ENCODE measurements at places on chromosomes 6 and 20.

DNA sequence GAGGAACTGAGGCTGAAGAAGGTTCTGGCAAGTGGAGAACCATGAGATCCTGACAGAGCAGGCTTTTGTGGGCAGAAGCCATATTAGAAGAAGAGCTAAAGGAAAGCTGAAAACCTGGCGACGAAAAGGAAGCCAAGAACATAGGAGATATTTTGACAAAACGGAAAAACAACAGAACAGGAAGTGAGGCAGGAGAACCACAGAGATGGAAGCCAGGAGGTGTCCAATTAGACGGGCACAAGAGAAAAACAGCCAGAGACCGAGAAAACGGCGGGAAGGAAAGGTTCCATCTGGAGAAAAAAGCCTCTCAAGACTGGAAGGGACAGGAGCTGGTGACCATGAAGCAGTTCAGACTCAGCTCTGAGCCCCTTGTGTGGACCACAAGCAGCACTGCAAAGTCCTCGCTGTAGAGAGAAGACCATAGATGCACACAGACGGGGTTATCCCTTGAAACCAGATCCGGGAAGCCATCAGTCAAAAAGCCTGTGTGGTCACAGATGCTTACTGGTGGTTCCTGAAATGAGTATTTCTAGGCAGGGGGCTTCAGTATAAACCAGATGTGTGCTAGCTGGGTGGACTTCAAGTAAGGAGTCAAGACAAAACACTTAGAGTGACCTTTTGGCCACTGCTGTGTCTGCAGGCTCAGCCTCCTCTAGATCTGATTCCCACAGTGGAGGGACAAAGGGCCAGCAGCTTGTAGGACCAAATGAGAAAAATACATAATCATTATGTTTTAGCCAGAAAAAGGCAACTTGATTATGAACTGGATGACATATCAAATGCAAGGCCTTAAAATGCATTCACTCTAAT, 30.7 kb downstream of the SSR1 start:
- DNase-seq = no peak

GRCh38 chr20:61608275-61609085, 356.4 kb downstream of the CDH4 start:
- no peak for DNase-seq

DNA sequence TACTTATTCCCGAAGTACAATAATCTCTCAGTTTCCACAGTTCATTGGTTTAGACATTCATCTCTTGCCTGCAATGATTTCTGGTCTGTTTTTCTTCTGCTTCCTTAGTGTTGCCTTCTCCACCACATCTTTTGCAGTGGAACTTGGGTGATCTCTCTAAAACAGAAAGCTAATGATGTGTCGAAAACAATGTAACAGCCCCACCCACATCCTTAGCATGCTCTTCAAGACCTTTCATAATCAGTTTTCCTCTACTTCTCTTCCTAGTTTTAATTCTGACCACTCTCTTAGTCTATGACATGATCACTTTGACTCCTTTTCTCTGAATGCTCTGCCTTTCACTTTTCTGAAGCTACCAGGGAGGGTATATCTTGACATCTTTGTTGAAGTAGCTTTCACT, 1007.9 kb upstream of the CITED2 start:
- DNase-seq = no peak

DNA sequence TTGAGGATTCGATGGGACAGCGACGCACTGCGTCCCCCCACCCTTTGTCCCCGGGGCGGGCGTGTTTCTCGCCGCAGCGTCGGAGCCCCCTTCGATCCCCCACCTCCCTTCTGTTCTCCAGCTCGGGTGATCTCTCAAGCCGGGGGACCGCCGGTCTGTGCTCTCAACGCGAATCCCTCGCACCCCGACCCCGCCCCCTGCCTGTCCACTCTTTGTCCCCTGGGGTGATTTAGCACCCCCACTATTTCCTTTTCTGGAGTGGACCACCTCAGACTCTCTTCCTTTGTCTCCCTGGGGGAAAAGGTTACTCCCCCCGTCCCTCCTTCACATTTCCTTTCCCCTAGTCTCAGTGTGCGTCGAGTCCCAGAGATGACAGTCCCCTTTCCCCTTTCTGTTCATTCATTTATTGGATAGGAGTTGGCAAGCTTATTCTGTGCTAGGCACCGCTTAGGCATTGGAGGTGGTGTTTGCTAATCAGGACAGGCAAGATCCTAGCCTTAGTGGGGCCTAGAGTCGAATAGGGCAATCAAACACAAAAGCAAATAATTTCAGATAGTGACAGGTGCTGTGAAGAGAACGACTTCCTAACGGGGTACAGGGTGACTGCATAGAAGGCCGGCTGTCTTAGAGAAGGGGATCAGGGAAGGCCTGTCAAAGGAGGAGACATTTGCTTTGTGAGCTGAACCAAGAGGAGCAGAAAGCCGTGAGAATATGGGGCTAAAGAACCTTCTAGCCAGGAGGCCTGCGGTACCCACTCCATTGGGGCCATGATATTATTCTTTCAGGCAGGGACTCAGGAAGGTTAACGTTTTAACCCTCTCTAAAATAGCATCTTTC, 741 bp downstream of the PTPN1 start:
- DNase-seq = no peak

GRCh38 chr20:20084296-20084752, 32.0 kb downstream of the CFAP61 start:
- DNase-seq = no peak

GRCh38 chr6:151389618-151390275, 1.6 kb downstream of the ZBTB2 start:
- DNase-seq = peak; percentile 79

DNA sequence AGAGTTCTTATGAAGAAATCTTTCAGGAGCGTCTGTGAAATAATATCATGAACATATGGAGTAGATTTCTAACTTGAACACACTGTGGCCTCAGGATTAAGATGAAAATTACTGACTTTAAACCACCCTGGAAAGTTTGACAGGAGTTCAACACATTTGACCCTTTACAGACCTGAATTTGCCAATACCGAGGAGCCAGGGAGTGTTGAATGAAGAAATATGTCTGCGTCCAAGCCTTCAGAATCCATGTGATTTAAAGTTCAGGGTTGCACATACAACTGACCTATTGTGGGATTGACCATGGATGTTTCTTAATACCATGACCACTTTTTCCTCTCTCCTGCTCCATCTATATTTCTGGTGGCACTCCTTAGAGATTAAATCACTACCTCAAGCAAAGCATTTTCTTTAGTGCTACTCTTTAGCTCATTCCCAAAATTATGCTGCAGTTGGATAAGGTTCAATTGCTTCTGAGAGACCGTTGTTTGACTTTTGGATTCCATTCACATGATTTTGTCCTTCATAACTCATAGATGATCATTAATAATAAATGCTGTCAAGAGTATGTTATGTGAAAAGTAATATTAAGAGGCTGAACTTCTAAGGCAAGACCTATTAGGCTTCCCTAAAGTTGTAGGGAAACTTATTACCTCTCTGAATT, 57.4 kb downstream of the PRL start:
- DNase-seq = no peak

DNA sequence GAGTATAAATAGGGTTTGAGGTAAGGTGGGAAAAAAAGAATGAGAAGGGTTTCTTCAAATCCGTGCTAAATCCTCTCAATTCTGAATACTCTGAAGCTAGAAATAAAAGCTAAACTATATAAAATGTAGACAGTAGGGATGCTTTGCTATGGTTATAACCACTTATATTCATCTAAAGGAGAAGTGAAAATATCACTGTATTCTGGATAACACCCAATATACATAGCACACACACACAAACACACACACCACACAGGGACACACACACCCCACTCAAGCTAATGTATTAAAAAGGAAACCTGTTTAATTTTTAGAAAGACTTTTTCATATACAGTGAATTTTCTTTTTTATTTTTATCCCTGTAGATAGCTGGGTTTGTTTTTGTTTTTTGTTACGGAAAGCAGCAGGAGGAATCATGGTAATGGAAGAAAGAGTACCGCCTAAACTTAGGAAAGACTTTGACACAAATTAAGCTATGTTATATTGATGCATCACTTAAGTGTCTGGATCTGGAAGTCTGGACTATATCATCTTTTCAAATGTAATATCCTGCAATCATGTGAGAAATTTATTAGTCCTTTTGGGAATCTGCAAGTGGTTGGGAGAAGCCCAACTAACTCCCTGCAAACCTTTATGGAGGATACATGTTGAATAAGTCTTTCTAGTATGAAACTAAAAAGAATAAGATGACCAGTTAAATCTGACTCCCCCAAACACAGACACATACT, 68.4 kb upstream of the FABP7 start:
- DNase-seq = no peak

- no peak for DNase-seq
These were observed 392.2 kb upstream of the MARCKS start for GRCh38 chr6:113464960-113465359.

GRCh38 chr6:41546475-41546865, 289 bp downstream of the FOXP4 start:
- no peak for DNase-seq

DNA sequence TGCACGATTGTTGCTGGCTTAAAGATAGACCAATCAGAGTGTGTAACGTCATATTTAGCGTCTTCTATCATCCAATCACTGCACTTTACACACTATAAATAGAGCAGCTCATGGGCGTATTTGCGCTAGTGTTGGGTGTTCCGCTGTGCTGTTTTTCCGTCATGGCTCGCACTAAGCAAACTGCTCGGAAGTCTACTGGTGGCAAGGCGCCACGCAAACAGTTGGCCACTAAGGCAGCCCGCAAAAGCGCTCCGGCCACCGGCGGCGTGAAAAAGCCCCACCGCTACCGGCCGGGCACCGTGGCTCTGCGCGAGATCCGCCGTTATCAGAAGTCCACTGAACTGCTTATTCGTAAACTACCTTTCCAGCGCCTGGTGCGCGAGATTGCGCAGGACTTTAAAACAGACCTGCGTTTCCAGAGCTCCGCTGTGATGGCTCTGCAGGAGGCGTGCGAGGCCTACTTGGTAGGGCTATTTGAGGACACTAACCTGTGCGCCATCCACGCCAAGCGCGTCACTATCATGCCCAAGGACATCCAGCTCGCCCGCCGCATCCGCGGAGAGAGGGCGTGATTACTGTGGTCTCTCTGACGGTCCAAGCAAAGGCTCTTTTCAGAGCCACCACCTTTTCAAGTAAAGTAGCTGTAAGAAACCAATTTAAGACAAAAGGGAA, 57.9 kb downstream of the TRIM38 start:
- peak; percentile 77 for DNase-seq

DNA sequence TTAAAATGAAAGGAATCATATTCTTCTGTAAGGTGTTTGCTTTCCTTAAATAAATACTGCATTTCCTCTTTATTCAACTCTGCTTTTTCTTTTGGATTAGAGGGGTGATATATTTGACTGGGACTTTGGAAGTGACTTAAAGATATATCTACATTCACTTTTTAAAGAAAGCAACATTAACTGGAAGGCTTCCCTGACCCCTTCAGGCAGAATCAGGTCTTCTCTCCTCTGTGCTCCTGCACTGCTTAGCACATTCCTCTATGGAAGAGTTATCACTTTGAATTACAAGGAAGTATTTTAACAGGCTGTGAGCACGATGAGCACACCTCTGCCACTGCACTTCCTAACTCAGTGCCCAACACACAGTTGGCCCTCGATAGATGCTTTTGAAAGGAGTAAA, 59.2 kb upstream of the POU3F2 start:
- DNase-seq = no peak
